ENCODE measurements at places on chromosomes 1 and 21.

DNA sequence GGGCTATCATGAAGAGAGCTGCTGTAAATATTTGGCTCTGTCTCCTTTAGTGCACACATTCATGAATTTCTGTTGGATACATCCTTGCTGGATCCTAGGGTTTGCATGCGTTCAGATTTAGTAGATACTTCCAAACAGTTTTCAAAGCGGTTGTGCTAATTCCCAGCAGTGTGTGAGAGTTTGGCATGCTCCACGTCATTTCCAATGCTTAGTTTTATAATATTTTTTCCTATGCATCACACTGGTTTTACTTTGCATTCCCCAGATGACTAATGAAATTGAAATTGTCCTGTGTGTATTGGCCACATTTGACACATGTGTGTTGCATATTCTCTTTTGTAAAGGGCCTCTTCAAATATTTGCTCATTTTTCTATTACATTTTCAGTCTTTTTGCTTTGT, 18.5 kb upstream of the AADACL3 start:
- DNase-seq: no peak

GRCh38 chr1:5108740-5109139, 454.3 kb downstream of the AJAP1 start:
- DNase-seq: no peak

GRCh38 chr1:94621395-94621794, 79.8 kb upstream of the F3 start:
- no peak for DNase-seq

GRCh38 chr1:229130028-229130668, 140.8 kb upstream of the RAB4A start:
- DNase-seq: no peak

DNA sequence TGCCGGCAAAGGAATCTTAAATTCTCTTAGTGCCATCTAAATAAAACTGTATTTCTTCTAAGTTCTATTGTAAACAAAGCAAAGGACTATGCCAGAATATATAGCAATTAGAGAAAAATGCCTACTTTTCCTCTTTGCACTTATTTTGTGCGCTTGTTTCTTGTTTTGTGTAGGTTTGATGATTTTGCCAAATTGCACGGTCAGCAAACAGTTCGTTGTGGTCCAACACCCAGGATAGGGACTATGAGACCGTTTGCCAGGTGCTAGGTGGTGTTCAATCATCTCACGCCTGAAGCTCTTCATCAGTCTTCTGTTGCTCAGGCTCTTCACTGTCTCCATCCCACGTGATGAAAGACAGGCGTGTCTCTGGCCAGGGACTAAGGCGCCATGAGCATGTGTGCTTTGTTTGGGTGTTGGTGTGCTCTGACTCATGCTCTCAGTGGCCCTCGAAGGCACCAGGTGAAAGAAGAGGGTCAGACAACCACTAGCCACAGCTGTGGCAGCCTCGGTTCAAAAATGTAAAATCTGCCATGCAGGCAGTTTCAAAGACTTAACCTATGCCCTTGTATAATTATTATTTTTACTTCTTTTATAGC, 36.9 kb upstream of the KCNE1 start:
- no peak for DNase-seq

GRCh38 chr1:91092503-91092902, 70.7 kb upstream of the ZNF644 start:
- DNase-seq: no peak

DNA sequence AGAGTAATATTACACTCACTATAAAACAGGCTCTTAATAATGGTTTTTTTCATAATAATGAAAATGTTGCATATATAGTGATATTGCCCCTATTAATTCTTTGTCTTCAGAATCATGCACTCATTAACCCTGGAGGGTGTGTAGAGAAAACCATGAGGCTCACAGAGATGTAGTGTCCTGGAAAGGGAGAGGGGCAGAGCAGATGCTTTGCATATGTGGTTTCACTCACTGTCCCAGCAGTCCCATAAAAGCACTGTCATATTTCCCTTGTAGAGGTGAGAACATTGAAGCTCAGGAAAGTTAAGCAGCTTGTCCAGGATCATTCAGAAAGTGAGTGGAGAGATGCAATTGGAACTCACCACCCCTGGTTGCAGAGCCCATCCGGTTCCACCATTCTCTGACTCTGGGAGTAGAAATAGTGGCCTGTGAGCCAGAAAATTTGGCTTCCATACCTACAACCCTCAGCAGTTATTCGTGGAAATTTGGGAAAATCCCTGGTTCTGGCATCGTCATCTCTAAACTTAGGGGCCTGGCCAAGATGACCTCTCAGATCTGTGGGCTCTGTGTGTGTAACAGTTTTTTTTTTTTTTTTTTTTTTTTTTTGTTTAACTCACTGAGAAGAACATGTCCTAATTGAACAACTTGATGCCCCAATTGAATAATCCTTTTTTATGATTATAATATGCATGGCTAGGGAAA, 86.4 kb downstream of the RGL1 start:
- no peak for DNase-seq

- no peak for DNase-seq
These were observed 153.9 kb downstream of the CASZ1 start for GRCh38 chr1:10642403-10643080.

DNA sequence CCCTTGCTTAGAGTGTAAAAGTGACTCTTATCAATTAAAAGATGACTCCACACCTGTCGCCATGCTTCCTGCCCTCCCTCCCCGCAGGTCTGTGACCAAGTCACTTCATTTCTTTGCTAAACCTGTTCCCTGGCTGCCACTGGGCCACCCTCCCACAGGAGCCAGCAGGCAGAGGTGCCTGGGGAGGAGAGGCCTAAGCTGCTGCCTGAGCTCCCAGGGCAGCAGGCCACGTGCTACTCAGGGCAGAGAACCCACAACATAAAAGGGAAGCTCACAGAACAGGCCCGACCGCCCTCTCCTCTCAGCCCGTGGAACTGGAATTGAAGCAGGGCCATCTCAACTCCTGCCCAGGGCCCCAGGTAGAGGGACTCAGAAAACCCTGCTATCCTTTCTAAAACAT, 4.9 kb downstream of the C1orf198 start:
- no peak for DNase-seq

- no peak for DNase-seq
These were observed 39.9 kb downstream of the RGL1 start for GRCh38 chr1:183844806-183845205.

- DNase-seq: no peak
These were observed 59.3 kb downstream of the NUP210L start for GRCh38 chr1:154095456-154096060.

- DNase-seq: no peak
These were observed 1.4 kb downstream of the RNF207 start for GRCh38 chr1:6207075-6207885.

DNA sequence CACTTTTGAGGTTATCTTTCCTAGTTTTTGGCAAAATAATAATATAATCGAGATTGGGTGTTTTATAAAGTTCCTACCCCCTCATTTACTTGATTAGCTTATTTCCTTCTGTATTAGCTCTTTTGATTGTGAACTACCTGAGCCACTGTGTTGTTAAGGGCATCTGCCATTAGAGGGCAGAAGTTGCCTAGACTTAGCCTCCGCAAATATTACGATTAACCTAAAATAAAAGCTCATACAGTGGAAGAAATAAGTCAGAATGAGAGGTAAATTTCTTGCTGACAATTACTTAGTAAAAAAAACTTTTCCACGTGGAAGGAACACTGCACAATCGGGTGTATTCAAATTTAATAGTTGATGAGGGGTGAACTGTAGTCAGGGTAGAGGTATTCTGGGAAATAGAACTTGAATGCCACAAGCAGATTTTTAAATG, 2.3 kb downstream of the H3-3A start:
- no peak for DNase-seq

GRCh38 chr1:42759114-42759513, 7.7 kb downstream of the P3H1 start:
- DNase-seq: no peak

- no peak for DNase-seq
These were observed 2.7 kb downstream of the KHDC4 start for GRCh38 chr1:155931332-155932038.

GRCh38 chr1:37400466-37401225, 73.7 kb upstream of the ZC3H12A start:
- DNase-seq: no peak

DNA sequence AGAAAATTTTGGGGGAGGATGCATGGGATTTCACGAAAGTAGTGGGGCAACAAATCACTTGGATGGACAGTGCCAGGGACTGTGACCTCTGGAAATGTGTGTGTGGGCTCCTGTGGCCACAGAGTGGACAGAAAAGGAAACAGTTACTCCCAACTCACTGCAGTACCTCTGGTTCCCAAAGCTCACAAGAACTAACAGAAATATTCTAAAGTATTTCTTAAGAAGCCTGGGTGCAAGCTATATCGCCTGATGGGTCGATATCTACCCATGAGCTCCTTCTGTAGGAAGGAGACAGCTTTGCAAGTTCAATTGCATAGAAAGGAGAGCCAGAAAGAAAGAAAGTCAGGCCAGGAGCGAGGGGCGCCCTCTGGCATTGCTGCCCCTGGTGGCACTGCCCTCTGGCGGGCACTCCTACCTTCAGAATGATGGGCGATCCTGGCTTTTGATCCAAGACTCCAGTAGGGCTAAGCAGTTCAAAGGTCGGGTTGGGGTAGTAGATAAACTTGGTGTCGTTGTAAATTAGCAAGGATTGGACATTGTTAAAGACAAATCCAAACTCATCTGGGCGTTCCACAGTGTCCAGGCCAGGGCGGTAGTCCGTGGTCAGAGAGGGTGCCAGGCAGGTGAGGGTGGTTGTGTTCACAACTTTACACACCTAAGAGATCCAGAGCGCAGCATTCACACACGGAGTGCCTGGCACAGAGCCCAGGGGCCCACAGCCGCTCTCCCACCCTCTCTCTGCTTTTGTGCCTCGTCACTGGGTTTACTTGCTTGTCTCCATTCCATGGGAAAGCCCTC, 134.7 kb upstream of the CD34 start:
- no peak for DNase-seq

- DNase-seq: no peak
These were observed 4.8 kb downstream of the CLDN8 start for GRCh38 chr21:30211071-30211470.

DNA sequence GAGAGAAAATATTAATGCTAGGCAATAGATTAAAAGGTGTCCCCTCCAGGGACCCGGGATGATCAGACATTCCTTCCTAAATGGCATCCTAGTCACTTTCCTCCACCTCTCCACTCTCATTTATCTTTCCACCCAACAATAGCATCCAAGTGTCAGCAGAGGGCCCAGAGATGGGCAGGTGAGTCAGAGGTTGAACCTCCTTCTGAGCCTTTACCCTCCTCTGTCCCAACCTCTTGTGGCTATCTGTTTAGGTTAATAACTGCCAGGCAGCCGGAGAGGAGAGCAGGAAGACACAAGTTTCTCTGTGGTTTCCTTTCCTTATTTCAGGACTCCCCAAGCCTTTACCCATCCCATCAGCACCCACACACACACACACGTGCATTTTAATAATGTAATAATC, 4.1 kb downstream of the GJA5 start:
- no peak for DNase-seq

DNA sequence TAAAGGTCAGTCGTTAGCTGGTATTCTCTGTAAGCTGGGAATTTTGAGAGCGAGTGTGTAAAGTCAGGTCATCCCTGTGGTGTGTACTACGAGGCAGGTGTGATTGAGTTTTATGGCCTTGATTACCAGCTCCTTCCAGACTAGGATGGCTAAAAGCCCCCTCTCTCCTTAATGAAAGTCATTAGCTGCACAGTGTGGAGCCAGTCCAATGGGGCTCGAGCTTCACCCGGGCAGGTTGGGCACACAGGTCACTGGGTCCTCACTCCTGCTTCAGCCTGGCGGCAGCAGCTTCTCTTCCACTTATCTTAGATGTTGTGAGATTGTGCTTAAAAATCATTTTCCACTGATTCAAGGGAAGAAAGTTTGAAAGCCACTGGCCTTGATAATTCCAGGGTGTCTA, 3.0 kb downstream of the DMRTB1 start:
- DNase-seq: no peak

DNA sequence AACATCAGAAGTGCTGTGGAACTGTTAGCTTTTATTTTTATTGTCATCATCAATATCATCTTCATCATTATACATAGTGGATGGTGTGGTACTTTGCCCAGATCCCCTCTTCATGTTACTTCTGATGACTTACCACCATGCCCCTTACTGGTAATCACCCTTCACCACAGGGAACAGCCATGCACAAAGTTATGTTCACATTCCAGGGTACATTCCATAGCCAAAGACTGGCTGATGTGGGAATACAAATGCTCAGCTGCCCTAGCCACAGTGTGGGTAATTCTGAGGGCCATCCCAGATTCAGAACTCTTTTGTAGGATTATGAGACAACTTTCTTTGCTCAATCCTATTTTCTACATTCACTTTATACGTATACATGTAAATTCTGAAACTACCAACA, 691.3 kb upstream of the CXADR start:
- DNase-seq: no peak

GRCh38 chr1:24443241-24443656, 27.6 kb downstream of the NIPAL3 start:
- no peak for DNase-seq

GRCh38 chr1:6962478-6962995, 177.3 kb downstream of the CAMTA1 start:
- DNase-seq: peak; percentile 59

DNA sequence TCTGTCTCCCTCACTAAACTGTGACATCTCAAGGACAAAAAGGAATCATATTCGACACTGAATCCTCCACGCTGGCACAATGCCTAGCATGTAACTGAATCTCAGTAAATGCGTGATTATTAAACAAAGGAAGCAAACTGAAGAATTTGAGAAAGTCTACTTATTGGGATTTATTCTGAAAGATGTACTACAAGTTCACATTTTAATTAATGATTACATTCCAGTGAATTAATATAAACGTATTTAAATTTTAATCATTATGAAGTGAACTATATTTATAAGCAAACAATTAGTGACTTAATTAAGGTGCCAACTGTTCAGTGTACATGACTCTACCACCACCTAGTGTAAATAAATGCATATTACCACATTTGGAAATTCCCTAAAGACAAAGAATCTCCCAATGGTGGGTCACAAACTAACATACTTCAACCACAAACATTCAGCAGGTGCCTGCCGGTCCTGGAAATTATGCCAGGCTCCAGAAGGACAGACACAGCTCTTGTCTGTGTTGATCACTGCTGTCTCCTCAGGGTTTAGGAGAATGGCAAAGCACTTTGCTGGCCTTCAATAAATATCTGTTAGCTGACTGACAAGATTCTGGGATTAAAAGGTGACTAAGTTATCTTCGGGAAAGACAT, 56.3 kb downstream of the SMYD3 start:
- no peak for DNase-seq

DNA sequence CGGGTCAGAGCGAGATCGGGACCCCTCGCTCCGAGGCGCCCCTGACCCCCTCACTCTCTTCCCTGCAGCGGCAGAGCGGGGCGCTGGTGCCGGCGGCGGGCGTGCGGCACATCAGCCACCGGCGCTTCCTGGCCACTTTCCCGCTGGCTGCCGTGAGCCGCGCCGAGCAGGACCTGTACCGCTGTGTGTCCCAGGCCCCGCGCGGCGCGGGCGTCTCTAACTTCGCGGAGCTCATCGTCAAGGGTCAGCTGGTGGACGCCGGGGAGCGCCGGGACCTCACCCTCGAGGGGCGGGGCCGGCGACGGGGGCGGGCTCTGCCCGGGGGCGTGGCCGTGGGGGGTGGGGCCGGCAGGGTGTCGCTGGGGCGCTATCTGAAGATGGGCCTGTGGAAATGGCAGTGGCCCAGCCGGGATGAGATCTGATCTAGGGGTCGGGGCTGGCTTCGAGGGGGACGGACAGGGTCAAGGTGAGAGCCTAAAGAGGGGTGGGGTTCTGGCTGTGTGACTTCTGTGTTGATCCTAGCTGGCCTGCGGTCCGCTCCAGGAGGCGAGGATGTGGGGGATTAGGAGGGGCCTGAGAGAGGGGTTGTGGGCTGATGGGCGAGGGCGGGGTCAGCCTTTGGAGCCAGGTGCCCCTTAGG, 23.6 kb downstream of the PTPRU start:
- DNase-seq: no peak
